Left renal pelvis (tissue), 4 donors: ENCODE measurements at places on chromosomes 6 and 20. TPM values are rescaled to one million over a fixed set of nuclear protein-coding genes. Genes with fewer than 3 reads are reported as not detected.

The CRISP3 gene
- polyA plus RNA-seq, result 0.34 TPM

The ATP9A gene
- 36.7 TPM for polyA plus RNA-seq

The HLA-DOA gene
- 5.1 TPM for polyA plus RNA-seq

The DNMT3B gene
- polyA plus RNA-seq, result 3.8 TPM

The DEFB132 gene
- not detected for polyA plus RNA-seq

The PERP gene
- 27.0 TPM for polyA plus RNA-seq

The TMEM74B gene
- 2.0 TPM for polyA plus RNA-seq

The SUMO4 gene
- polyA plus RNA-seq, result 0.90 TPM

The PRND gene
- 5.1 TPM for polyA plus RNA-seq

The SPDEF gene
- polyA plus RNA-seq, result 0.15 TPM

The PNLDC1 gene
- polyA plus RNA-seq, result 0.13 TPM

The SLC24A3 gene
- polyA plus RNA-seq, result 6.6 TPM

The ARFGEF3 gene
- polyA plus RNA-seq, result 5.8 TPM

The RBBP8NL gene
- 0.04 TPM for polyA plus RNA-seq
